NCI-H1436 treated with DMSO at 0.1 percent for 48 hours (cell line): ENCODE measurements at places on chromosomes 4 and X.
A peak's percentile ranks its signal among the peaks of the same experiment; 100 is the strongest.

- DNase-seq: no peak
These were observed 13.8 kb upstream of the ENOX2 start for GRCh38 chrX:130916636-130917422.

DNA sequence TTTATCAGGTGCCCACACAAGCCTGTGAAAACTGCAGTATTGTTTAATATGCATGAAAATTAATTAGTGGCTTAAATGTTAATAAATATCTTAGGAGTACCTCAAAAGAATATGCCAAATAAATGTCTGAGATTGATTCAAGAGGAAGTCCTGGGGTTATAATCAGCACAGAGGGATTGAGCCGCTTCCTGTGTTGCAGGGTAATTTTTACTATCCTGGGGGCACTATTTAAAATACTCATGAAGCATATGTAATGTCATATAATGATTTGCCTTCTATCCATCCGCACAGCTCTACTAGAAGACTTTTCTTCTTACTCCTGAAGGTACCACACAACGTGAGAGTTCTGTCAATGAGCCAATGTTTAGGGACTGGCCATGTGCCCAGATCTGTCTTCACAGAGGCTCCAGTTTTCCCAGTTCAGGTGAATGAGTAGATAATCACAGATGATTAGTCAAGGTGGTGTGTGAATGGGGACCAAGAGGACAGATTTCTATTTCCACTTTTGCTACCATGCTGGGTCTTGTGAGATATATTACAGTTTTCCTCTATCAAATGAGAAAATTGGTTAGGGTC, 233.3 kb downstream of the USP46 start:
- no peak for DNase-seq

DNA sequence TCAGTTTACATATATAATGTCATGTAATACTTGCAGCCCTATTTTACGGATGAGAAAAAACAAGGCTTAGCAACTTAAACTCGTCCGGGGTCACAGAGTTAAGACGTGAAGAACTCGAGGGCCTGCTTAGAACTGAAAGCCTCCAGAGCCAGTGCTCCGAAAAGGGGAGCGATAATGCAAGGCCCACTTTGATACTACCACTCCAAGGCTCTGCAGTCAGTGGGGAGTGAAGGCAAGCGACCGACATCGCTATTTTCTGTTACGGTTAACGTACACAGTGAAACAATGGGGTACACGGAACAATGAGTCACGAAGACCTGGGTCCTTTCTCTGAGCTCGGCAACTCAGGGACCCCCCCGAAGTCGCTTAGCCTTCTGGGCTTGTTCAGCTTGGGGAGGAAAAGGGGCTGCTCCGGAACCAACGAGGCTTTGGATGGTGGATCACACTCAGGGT, 965 bp downstream of the PPA2 start:
- no peak for DNase-seq

GRCh38 chr4:70666369-70666768, at the start of gene JCHAIN:
Gene JCHAIN, minus strand, starts transcription at chr4:70666508. Its CDS starts 18 bp downstream, at chr4:70666490.
- DNase-seq: no peak

- peak; percentile 63 for DNase-seq
These were observed at the start of gene CCSER1 for GRCh38 chr4:90127223-90127705. Gene CCSER1, plus strand, starts transcription at chr4:90127394.

DNA sequence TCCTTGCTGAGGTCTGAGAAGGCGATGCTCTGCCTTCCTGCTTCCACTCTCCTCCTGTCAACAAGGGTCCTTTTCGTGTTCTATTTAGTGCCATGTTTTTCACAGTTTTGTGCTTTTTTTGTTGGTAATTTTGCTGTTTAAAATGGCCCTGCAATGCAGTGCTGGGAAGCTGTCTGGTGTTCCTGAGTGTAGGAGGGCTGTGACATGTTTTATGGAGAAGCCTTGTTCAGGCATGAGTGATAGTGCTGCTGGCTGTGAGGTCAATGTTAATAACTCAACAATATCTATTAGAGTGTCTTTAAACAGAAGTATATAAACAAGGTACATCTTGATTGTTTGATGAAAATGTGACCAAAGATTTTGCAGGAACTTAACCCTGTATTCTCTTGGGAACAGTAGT, 27.6 kb downstream of the CLCN4 start:
- no peak for DNase-seq

DNA sequence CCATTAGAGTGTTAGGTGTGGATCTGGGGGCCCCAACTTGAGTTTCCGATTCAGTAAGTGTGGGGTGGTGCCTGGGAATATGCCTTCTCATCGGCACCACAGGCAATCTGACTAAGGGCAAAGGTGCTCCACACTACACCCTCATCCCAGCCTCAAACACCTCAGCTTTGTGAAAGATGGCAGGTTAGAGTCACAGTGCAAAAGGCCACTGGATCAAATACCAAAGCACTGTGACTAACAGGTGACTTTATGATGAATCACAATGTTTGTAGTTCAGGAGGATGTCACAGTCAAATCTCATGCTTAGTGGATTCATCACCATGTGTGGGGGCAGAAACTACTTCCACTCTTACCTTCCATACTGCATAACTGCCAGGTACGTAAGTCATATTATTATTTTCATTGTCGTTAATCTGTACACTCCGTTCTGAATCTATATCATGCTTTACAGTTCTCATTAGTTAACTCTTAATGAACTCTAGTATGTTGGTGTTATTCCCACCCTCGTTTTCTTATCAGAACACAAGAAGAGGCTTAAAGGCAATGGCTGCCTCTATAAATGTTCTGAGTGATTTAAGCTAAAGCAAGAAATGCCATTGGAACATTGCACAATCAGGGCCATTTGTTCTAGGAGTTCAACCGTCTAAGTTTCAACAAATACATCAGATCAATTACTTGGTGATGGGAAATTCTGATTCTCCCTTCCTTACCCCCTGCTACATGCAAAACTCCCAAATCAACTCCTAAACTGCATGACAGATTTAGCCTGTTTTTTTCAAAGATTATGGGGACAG, 50.2 kb downstream of the PRKG2 start:
- no peak for DNase-seq

- no peak for DNase-seq
These were observed 114.3 kb upstream of the TEX13C start for GRCh38 chrX:125205133-125205917.

GRCh38 chrX:20547611-20548051, 280.9 kb upstream of the RPS6KA3 start:
- DNase-seq: no peak

- DNase-seq: no peak
These were observed 777.6 kb upstream of the DIAPH2 start for GRCh38 chrX:95907081-95907480.

- no peak for DNase-seq
These were observed 56.1 kb downstream of the PPP3CA start for GRCh38 chr4:101291198-101291597.

GRCh38 chr4:77818602-77819403, at the start of gene CNOT6L:
Gene CNOT6L, minus strand, starts transcription at chr4:77819368. Its CDS starts 60 bp downstream, at chr4:77819308.
- DNase-seq: no peak

GRCh38 chrX:94751611-94752010, 1077.6 kb downstream of the FAM133A start:
- no peak for DNase-seq

DNA sequence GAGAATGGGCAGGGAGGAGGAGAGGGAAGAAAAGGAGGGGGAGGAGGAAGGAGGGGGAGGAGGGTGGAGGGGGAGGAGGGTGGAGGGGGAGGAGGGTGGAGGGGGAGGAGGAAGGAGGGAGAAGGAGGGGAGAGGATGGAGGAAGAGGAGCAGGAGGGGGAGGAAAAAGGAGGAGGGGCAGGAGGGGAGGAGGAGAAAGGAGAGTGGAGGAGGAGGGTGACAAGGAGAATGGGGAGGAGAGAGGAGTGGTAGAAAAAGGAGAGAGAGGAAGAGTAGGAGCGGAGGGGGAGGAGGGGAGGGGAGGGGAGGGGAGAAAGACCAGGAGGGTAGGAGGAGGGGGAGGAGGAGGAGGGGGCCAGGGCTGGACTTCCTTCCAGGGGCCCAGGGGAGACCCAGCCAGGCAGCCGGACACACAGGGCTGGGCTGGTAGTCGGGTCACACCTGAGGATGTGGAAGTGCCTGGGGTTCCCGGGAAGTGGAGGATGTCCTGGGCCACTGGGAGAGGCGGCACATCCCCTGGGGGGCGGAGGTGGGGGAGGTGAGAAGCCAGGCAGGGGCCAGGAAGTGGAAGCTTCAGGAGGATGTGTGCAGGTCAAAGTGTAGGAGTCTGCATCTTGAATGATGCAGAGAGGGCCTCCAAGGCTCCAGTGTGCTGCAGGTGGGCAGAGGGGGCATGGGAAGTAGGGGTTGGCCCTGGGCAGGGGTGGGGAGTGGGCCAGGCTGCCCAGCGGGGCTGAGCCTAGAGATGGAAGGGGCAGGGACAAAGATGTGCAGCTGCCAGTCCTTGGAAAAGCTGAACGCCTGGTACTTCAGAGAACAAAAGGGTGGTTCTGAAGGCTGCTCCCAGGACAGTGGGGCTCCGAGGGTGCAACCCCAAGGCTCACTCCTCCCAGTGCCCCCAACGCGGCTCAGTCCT, 18.8 kb downstream of the IL3RA start:
- DNase-seq: no peak

DNA sequence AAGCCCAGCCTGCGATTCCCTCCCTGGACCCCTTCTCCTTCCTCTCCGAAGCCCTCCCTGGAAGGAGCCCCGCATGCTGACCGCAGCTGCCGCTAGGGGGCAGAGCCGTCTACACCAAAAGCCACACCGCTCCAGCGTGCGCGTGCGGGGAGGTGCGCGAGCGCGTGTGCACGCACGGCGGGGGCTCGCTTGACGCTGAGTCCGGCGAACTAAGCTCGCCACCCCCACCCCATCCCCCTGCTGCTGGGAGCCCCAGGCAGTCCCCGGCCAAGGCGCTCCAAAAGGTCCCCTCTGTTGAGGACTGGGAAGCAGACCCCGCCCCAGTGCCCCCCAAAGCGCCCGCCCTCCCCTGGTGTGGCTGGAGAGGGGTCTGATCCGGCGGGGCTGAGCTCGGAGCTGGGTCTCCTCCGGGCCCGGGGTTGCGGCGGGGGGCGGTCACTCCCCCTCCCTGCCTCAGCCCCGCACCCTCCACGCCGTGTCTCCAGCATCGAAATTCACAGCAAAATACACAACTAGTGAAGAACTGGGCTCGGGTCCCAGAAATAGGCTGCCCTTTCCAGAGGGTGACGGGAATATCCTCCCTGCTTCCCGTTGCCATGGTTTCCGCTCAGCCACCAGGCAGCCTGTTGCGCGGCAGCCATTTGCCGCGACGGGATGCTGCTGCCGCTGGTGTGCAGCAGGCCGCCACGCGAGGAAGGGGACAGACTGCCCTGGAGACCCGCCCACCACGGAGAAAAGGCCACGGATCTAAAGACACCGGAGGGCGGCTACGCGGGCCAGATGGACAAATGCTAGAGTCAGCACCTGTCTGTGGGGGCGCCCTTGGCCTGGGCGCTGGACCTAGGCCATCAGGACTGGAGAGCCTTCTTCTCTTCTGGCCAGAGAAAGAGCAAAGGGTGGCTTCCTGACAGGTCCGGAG, 11.2 kb upstream of the CCNQ start:
- DNase-seq: peak; percentile 0

- DNase-seq: no peak
These were observed 215.3 kb upstream of the CTSO start for GRCh38 chr4:156169011-156169410.

- DNase-seq: no peak
These were observed 690.8 kb downstream of the PCDH18 start for GRCh38 chr4:136841526-136841925.

- no peak for DNase-seq
These were observed 130.5 kb downstream of the SMIM20 start for GRCh38 chr4:26044524-26044923.

- no peak for DNase-seq
These were observed 65.5 kb downstream of the GLRA3 start for GRCh38 chr4:174763454-174764104.

DNA sequence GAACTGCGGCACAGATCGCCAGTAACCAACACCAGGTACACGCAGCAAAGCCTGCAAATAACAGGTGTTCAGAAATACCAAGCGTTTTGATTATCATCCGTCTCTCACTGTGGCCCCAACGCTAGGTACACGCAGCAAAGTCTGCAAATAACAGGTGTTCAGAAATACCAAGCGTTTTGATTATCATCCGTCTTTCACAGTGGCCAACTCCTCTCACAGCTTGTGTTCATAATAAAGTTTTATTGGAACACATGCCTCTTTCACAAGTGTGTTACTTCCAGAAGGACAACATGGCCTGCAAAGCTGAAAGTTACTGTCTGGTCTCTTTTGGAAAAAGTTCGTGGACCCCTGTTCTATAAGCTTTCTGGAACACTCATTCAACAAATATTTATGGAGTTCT, 153.1 kb downstream of the AFAP1 start:
- DNase-seq: no peak

- no peak for DNase-seq
These were observed 207.8 kb upstream of the DCAF8L1 start for GRCh38 chrX:28189011-28189410.

DNA sequence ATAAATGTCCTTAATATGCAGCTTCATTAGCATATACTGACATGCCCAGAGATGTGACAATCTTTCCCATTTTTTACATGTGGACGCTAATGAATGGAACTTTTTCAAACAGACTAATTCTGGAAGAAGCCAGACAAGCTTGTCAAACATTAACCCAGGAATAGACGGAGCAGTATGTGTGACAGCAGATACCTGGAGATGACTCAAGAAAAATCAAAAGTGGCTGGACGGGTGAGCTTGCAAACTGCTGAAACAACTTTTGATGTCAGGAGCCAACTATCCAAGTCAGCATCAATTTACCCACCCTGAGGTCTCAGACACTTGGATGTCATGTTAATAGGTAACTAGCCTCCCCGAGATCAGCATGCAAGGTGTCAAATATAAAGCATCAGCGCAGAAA, 183.0 kb downstream of the PACRGL start:
- no peak for DNase-seq

GRCh38 chrX:24002167-24002566, 24.8 kb downstream of the KLHL15 start:
- DNase-seq: no peak

- no peak for DNase-seq
These were observed 125.9 kb downstream of the FRYL start for GRCh38 chr4:48654015-48654664.

- no peak for DNase-seq
These were observed 64.1 kb downstream of the USP11 start for GRCh38 chrX:47296766-47297365.

- no peak for DNase-seq
These were observed 926 bp downstream of the NDP start for GRCh38 chrX:43971966-43972961.

DNA sequence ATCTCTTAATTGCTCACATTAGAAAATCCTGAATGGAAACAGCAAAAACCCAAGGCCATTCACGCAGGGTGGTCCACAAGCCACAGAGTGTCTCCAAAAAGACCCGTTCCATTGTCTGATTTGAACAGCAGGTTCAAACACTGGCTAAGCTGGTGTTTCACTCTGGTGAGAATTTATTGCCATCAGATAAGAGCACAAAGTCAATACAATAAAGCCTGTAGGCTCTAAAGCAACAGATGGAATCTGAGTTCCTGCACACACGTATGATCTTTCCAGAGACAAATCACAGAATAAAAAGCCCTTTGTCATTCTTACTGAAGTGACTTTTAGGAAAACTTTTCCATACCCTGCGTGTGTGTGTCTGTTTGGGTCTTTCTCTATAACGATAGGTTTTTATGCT, 5.1 kb upstream of the SFRP2 start:
- no peak for DNase-seq
